ENCODE measurements at places on chromosomes 1 and 21.

- DNase-seq, result no peak
These were observed 134.0 kb upstream of the IRF2BP2 start for GRCh38 chr1:234743791-234744611.

GRCh38 chr1:219710529-219711194, 97.8 kb upstream of the ZC3H11B start:
- no peak for DNase-seq

GRCh38 chr1:62725255-62725654, 37.1 kb upstream of the DOCK7 start:
- DNase-seq, result no peak

GRCh38 chr1:92577261-92577895, 90.7 kb upstream of the GFI1 start:
- DNase-seq, result no peak

GRCh38 chr1:167472752-167473521, 45.4 kb downstream of the CD247 start:
- DNase-seq, result no peak

DNA sequence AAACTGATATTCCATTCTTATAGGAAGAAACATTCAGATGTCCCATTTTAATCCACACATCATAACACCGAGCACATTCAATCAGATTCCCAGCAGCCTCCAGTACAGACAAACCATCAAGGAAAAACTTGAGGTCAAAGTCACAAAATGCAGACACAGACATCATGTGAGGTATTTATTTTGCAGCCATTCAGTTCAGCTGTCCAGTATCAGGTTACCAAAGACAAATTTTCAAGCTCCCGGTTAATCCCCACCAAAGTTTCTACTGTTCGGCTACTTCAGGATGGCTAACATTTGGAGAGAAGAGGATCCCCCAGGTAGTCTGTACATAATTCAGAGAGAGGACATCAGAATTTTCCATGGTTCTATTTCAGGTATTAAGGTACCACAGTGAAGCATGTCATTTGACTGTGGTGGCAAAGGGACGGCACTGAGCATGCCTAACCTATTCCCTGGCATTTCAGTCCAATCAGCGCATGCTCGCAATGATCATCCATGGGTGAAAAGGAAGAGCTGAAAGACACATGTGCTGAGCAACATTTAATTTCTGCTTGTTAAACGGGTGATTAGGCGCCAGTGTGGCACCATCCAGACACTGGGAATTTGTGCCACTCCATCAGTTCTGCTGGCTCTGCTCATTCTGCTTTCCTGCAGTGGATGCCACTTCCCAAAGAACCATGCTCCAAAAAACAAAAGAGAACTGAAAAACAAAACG, 13.6 kb upstream of the NDC1 start:
- no peak for DNase-seq

DNA sequence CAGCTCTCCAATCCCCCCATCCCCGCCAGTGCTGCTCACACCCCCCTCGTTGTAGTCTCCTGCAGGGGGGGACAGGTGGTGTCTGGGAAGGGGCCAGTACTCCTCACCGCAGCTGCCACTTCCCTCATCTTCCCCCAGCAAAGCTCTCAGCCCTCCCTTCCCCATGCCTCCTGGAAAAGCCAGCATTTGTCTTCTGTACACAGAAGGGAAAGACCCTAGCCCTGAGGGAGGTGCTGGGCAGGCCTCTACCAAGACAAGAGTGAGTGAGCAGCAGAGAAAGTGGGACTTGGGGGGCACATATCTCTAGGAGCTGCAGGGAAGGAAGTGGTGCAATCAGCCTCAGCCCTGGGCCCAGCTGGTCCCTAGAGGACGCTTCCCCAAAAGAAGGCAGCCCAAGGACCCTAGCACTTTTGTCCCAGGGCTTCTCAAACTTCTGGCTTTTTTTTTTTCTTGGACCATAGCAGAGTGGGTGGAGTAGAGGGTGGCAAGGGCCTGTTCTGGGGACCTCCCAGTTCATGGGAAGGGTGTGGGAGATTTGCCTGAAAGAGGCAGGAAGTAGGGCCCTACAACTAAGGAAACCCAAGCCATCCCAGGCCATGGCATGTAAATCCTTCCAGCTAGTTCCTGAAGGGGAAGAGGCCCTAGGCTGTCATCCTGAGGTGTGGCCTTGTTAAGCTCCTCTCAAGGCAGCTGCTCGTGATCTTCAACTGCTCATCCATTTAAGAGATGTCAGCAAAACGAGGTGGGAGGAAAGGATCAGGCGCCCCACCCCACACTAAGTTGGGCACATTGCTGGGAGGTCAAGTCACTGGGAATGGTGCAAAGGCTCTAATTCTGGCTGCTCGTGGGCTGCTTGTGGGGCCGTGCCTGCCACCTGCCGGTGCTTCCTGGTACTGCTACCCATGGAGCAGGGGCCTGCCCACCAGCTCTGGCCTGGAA, 12.6 kb downstream of the ZC3H12A start:
- DNase-seq, result peak; percentile 68

DNA sequence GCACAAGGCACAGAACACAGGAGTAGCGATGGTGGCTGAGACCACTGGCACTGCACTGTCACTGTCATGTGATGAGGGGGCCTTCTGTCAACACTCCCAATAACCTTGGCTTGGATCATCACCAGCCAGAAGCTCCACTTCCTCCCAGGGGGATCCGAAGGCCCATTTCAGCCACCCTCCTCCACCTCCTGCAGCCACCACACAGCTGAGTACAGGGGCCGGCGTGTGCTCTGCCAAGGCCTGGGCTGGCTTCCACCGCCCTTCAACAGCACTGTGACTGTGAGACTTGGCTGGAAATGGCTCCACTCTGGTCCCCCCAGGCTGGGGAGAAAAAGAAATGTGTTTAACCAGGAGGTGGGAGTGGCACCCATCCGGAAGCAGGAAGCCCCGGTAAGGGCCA, 9.9 kb upstream of the NADK start:
- no peak for DNase-seq

- no peak for DNase-seq
These were observed 119.9 kb downstream of the SYF2 start for GRCh38 chr1:25112400-25112799.

DNA sequence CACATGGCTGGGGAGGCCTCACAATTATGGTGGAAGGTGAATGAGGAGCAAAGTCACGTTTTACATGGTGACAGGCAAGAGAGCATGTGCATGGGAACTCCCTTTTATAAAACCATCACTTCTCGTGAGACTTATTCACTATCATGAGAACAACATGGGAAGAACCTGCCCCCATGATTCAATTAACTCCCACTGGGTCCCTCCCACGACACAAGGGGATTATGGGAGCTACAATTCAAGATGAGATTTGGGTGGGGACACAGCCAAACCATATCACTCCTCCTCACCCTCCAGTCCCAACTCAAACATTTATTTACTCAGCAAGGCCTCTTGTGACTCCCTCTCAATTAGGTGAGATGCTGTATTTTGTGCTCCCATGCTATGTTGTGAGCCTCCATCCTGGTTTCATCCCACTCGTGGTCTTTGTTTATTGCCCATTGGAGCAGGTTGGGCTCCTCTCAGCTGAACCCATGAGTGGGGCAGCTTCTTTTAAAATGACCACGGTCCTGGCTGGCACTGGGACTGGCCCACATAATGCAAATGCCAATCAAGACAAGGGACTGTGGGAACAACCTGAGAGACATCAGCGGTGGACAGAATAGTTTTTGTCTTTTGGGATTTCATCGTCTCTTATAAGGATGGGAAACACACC, 28.8 kb downstream of the IRF2BP2 start:
- DNase-seq, result no peak

DNA sequence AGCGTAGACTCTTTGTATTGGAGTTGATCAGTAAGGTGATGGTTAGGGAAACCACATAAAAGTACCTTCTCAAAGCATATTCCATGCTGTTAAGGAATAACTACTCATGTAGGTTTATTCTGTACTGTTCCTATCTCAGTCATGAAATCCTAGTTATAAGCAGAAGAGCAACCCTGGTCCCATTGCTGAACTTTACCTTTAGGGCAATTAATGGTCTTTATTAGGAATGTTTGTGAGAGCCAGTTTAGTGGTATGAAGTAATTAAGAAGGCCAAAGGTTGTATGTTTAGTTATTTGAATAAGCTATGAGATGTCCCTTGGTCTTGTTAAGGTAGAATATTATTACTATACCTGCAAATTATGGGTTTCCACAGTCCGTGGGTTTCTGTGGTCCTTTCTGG, 44.0 kb downstream of the ACP6 start:
- DNase-seq, result no peak

- no peak for DNase-seq
These were observed 10.4 kb downstream of the RPL11 start for GRCh38 chr1:23701996-23702395.

DNA sequence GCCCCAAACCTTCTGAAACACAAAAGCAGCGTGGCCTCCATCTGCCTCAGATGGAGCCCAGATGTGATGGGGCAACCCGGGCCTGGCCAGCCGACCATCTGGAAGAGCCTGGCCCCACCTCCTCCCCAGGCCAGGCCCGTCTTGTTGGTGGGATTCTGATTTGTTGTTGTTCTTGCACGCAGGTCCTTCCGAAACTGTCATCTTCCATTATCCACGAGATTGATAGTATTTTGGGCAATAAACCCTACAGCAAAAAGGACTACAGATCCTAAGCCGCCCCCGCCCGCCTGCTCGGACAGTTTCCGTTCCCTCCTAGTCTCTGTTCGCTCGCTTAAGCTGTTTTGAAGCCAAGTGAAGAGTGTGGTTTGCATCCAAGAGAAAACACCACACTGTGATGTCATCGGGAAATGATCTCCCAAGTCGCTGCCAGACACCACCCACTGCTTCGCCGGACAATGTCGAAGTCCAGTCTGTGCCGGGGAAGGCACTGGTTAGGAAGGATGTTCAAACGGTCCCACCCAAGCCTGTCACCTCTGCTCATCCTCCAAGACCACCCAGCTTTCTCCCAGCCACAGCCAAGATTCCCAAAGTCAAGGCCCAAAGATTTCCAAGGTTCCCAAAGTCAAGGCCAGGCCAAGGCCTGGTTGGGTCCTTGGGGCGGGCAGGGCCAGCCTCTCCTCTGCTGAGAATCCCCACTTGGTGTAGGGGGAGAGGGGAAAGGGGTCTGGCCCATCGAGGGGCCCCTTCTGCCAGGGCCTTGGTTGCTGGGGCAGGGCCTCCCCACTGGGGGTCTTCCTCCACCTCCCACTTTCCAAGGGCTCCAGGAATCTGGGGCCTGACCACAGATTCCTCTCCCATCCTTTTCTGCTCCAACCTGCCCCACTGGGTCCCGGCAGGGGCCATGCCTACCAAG, 52.9 kb downstream of the KCNAB2 start:
- DNase-seq, result no peak

- DNase-seq, result no peak
These were observed 23.1 kb upstream of the PPT1 start for GRCh38 chr1:40120128-40120527.

- DNase-seq, result no peak
These were observed 7.0 kb upstream of the SLC26A9 start for GRCh38 chr1:205950280-205950679.

- DNase-seq, result no peak
These were observed 52.5 kb downstream of the HSPG2 start for GRCh38 chr1:21884456-21885235.

GRCh38 chr1:206513312-206514111, 6.2 kb downstream of the RASSF5 start:
- no peak for DNase-seq

GRCh38 chr1:11670747-11671146, 6.7 kb downstream of the FBXO6 start:
- DNase-seq, result no peak

DNA sequence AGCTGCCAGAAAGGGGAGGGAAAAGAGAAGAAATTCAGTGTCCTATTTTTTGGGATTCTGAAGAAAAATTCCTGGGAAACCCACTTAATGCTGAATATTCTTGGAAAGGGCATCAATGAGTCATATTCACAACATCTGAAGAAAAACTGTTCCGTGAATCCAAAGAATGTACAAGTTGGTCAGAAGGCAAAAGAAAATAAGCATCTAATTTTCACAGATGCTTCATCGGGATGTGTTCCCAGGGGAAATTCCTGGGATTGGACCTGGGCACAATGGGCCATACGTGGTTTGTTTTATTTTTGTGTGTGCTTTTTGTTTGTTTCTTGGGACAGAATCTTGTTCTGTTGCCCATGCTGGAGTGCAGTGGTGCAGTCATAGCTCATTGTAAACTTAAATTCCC, 112.2 kb downstream of the MAP3K21 start:
- no peak for DNase-seq

DNA sequence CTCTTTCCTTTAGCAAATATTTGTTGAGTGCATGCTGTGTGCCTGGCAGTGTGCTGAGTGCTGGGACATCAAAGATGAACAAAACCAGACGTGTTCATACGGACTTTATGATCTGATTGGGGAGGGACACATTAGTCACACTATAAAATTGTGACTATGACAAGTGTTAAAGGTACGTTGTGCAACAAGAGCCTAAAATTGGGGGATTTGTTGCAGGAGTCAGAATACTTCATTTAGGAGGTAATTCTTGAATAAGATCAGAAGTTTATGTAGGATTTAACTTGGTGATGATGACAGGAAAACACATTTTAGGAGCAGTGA, 29.6 kb downstream of the B3GALT2 start:
- DNase-seq, result no peak

- peak; percentile 77 for DNase-seq
These were observed 8.1 kb upstream of the INKA2 start for GRCh38 chr1:111747282-111747734.

- peak; percentile 48 for DNase-seq
These were observed 4.9 kb downstream of the DNTTIP2 start for GRCh38 chr1:93874025-93874651.

GRCh38 chr1:7915826-7916500, 24.7 kb downstream of the TNFRSF9 start:
- DNase-seq, result no peak

DNA sequence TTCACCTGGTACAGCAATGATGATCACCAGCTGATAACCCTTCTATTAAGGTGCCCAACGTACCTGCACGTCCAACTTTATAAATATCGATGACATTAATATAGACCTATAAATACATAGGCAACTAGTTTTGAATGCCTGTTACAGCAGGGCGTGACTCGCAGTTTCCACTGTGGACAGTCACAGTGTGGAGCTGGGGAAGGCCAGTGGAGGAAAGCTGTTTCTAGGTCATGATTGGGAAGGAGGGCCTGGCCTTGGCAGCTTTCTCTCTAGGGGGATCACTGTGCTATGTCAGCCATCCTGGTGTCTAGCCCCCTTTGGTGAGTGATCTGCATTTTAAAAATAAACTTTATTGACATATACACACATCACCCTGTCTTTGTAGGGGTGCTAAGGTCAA, 4.4 kb upstream of the PRDM15 start:
- no peak for DNase-seq

- no peak for DNase-seq
These were observed 59.7 kb downstream of the MYOM3 start for GRCh38 chr1:24052220-24052619.

DNA sequence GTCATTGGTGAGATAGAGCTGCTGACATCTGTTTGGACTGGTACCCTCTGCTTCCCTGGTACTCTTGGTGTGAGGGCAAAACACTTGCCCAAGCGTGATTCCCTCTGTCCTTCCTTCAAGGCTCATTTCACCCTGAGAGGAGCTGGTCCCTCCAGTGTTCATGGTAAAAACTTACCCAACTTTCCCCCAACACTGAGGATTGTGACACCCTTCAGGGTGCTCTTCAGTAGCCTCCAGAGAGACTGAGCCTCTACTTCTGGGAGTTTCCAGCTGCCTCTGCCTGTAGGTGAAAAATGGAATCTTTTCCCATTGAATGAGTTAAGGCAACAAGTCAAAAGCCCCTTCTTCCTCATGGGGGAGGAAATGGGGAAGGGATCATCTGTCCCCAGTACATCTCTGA, 9.6 kb downstream of the CCDC190 start:
- DNase-seq, result no peak

Data from CD4-positive, alpha-beta T cell treated with Interleukin-6 at 100 ng/mL for 8 hours (primary cell).